NCI-H146 (cell line): ENCODE measurements at places on chromosomes 5 and 9.
A peak's percentile ranks its signal among the peaks of the same experiment; 100 is the strongest.

DNA sequence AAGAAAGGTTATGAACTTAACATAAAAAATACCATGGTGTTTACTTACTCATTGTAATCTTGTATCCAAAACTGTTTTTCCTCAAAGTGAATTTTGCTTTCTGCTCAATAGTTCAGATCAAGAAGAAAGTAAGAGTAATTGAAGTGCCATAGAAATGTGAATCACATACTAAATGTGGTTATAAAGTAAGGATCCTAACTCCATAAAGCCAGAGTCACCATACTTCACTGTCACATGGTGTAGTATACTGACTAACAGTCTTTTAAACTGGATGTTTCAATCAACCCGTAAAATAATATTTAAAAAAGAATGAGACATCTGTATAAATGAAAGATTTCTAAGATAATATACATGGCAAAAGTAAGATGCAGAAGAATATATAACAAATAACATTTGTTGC lies 72.1 kb downstream of the NIPBL start:
- DNase-seq: no peak

GRCh38 chr5:133611357-133612248 lies 738 bp downstream of the FSTL4 start:
- DNase-seq: peak; percentile 23

GRCh38 chr9:131307974-131308373 lies 18.5 kb downstream of the PLPP7 start:
- no peak for DNase-seq

GRCh38 chr9:90140131-90140818 lies 502.3 kb downstream of the DIRAS2 start:
- no peak for DNase-seq

- DNase-seq: no peak
These were observed 15.0 kb downstream of the CACNA1B start for GRCh38 chr9:137892424-137893191.

- DNase-seq: no peak
These were observed 39.6 kb upstream of the TRIM36 start for GRCh38 chr5:115209279-115209678.

DNA sequence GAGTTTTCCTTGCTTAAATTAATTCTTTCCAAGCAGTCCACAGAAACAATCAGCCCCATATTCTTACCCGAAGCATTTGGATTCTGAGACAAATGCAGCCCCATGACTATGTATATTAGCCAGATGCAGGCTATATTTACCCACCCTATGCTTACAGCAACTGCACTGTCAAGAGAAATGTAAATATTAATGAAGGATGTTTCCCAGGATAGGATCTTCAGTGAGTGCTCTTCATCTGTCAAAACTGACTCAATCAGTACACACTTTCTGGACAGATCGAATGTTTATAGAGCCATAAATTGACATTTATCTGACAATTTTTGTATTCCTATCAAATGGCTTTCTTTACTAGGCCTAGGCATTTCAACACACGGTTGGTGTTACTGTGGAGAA lies 725.3 kb upstream of the SEMA6A start:
- DNase-seq: no peak

DNA sequence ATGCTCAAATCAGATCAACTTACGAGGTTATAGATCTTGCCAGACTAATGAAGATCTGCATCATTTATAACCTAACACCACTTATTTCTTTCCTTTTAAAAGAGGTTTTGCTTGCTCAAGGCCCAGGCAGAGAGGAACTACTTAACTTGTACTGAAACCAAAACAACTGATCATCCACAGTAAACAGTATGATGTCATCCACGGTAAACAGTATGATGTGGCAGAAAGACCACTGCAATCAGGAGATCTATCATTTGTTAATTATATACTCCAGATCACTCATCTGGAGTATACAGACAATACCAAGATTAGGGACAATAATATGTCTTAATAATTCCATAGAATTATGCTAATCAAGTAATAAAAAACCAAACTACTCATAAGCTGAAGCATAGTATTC lies 116.8 kb downstream of the ADAMTS6 start:
- peak; percentile 3 for DNase-seq
